ENCODE measurements at places on chromosomes 1 and 21. TPM values are rescaled to one million over a fixed set of nuclear protein-coding genes. Genes with fewer than 3 reads are reported as not detected.

- DNase-seq: no peak
Observed at GRCh38 chr1:241964550-241965282, 7.1 kb downstream of the BECN2 start.

The TCHHL1 gene
- total RNA-seq: 6.6 TPM

- peak; percentile 45 for DNase-seq
Observed at GRCh38 chr1:201885531-201886075, 3.1 kb upstream of the SHISA4 start.

The STMN1 gene
- total RNA-seq: 21.8 TPM

DNA sequence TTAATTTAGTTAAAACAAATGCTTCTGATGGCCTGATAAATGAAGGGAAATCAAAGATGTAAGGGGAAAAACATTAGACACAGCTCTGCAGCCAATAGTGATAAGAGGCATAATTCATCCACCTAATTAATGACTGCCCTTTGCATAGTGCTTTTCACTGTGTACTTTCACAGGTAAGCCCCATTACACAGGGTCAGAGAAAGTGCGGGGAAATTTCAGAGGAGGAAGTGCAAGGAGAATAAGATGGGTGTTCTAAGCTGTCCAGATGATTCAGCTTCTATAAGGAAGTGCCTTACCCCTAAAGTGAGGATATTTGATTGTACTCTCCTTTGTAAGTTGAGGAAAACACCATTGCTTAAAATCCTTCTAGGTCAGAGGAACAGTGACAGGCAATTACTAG lies 88.0 kb downstream of the NR5A2 start:
- DNase-seq: no peak

DNA sequence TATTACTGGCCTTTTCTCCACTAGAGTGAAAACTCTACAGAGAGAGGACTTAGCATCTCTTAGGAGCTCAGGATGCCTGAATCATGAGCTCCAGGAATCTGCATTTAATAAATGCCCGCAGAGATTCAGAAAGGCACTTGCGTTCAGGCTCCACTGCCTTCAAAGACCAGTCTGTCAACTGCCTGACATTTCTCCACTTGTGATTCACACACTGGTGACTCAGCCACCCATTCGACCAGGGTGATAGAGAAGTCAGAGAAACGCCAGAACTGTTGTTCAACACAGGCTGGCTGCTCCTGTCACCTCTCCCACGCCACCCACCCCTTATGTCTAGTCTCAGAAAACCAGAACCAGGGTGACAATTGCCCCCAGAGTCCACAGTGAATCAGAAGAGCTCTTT lies 26.9 kb upstream of the LBR start:
- no peak for DNase-seq

The KCNE2 gene
- not detected for total RNA-seq

GRCh38 chr1:117985973-117986372 lies 56.4 kb downstream of the WDR3 start:
- no peak for DNase-seq

The LIN28A gene
- not detected for total RNA-seq

DNA sequence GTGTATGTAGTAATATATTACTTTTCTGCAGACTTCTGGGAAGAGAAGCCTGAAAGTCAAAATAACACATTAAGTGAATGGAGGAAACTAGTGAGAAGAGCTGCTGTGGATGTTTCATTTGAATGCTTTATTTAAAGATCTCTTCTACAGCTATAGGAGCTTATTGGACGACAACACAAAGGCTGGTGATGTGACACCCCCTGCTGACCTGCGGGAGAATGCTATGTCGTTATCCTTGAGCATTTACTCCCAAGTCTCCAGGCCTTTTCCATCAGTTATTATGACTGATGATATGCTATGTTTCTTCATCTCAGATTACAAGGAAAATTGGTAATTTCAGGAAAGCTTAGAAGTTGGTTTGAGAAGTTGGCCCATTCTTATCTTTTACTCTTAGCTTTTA lies 22.3 kb upstream of the PLA2G4A start:
- no peak for DNase-seq

DNA sequence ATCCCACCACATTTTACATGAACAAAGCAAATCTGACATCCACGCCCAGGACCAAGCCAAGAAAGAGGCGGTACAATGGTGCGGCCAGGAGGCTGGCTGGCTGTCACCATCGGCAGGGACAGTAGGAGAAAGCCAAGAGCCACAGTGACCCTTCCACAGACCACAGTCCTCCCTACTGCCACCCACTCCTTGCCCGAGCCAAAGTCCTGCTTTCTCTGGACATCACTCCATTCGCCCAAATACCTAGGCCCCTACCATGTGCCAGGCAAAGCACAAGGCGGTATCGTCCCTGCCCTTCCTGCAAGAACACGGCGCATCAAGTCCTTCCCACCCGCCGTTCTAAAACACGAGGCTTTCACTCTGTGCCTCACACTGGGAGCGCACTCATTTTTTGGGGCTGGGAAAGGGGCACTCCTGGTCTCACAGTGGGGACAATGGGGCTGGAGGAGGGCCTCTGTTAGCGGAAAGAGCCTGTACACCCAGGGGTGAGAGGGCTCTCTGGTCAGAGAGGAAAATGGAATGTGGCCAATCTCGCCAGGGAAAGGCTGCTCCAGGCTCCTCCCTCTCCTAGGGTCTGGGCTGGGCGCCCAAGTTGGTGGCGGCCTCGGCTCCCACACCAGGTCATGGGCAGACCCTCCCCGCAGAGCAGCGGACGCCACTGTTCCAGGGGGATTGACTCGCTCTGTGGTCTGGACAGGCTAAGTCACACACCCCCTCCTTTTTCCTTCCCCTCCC lies 26.5 kb downstream of the SSBP3 start:
- DNase-seq: no peak

- no peak for DNase-seq
Observed at GRCh38 chr1:36709869-36710481, 227.3 kb upstream of the CSF3R start.

The CRABP2 gene
- total RNA-seq: 67.9 TPM

GRCh38 chr1:33866281-33866680 lies 2.4 kb downstream of the HMGB4 start:
- DNase-seq: no peak

DNA sequence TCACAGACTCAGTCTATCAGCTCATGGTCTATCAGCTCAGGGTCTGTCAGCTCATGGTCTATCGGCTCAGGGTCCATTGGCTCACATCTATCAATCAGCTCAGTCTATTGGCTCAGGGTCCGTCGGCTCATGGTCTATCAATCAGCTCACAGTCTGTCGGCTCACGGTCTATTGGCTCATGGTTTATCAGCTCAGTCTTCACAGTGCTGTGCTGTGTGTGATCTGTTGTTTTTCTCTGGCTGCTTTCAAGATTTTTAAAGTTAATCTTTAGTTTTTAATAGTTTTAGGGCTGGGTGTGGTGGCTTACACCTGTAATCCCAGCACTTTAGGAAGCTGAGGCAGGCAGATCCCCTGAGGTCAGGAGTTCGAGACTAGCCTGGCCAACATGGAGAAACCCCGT lies 14.4 kb downstream of the C1orf159 start:
- DNase-seq: no peak

The CDC42BPA gene
- 20.5 TPM for total RNA-seq
